Spinal cord (tissue), 10 donors: ENCODE measurements at places on chromosomes 12 and 14. TPM values are rescaled to one million over a fixed set of nuclear protein-coding genes. Genes with fewer than 3 reads are reported as not detected.

DNA sequence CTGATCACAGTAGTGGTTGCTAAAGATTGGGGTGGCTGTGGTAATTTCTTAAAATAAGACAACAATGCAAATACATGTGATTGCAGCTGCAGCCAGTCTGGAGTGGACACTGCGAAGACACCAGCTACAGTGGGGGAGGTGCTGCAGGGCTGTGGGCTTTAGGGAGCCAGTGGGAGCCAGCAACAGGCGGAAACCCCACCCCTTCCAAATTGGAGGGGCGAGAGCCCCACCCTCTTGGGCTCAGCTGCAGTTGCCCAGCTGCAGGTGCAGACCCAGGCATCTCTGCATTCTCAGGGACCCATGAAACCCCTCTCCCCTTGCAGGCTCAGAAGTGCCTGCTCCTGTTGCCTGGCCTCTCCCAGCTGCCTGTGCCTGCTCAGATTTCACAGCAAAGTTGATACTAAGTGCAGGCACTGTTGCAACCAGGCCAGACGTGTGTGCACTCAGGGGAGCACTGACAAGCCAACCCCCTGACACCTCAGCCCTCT lies 104.8 kb downstream of the MYF5 start:
- no peak overlapping the region for H3K27ac ChIP-seq
- H3K4me1 ChIP-seq: no peaks in the 10 kb centered on the region
- no peak overlapping the region for H3K4me3 ChIP-seq
- peaks cover 5% of the 10 kb centered on the region for H3K36me3 ChIP-seq

DNA sequence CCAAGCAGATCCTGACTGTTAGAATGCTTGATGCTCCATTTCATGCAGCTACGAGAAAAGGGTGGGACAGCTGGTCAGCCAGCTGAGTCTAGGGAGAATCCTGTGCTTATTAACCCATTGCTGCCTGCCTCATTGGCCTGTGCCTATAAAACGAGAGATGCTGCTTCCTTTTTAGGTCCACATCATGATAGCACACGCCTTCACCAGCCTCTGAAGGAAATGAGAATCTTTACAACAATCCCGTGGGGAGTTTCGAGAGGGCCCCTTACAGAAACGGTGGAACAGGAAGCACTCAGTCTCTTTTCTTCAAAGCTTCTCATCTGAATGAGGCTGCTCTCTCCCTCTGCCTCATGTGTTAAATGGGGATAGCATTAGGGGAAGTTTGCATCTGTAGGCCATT lies 147.3 kb upstream of the RFLNA start:
- no peak overlapping the region for H3K27ac ChIP-seq
- no peaks in the 10 kb centered on the region for H3K36me3 ChIP-seq
- no peak for DNase-seq
- peaks cover 3% of the 10 kb centered on the region for H3K4me1 ChIP-seq
- H3K27me3 ChIP-seq: no peaks in the 10 kb centered on the region

- H3K4me3 ChIP-seq: no peak overlapping the region
- no peak overlapping the region for H3K27ac ChIP-seq
- H3K36me3 ChIP-seq: peaks cover 45% of the 10 kb centered on the region
Measured at GRCh38 chr12:884746-885414, 64.6 kb downstream of the RAD52 start.

DNA sequence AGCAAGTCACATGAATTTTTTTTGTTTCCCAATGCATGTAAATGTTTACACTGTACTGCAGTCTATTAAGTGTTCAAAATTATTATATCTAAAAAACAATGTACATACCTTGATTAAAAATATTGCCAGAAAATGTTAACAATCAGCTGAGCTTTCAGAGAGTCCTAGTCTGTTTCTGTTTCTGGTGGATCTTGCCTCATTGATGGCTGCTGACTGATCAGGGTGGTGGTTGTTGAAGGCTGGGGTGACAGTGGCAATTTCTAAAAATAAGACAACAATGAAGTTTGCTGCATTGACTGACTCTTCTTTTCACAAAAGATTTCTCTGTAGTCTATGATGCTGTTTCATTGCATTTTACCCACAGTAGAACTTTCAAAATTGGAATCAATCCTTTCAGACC lies 16.6 kb upstream of the KLRD1 start:
- no peaks in the 10 kb centered on the region for H3K27me3 ChIP-seq
- no peak for DNase-seq
- H3K4me1 ChIP-seq: no peaks in the 10 kb centered on the region
- no peaks in the 10 kb centered on the region for H3K36me3 ChIP-seq

GRCh38 chr14:67151082-67151666 lies 38.1 kb upstream of the GARIN2 start:
- DNase-seq: no peak
- H3K4me3 ChIP-seq: no peak overlapping the region
- H3K27me3 ChIP-seq: no peaks in the 10 kb centered on the region
- H3K27ac ChIP-seq: no peak overlapping the region

DNA sequence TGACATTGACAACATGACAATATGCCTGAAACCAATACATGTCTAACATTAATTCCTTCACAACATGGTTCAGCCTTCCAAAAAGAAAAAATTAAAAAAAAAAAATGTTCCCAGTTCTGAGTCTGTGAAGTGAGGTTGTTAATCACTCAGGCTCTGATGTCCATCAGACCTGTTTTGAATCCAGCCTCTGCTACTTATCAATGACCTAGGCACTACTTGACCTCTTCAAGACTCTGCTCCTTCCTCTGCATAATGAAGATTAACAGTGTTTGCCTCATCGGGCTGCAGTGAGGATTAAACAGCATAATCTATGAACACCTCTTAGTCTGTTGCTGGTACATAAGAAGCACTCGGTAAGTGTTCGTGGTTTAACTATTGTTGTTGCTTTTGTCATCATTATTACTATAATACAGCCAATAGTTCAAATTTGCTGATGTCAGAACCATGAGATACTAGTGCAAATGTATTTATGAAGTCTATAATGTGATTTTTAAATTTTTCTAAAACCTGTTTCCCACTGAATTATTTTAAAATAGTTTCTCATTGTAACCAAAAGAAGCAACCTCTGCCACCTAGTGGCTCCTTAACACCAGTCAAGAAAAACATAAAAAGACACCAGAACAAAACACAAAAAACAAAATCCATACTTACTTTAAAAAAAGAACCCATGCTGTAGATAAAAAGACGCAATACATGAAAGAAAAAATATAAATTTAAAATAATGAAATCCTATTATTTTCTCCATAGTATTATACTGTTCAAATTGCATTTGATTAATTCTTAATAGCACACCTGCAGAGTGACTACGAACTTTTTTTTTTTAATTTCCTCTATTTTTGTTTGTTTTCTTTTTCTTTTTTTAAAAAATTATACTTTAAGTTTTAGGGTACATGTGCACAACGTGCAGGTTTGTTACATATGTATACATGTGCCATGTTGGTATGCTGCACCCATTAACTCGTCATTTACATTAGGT lies 20.3 kb upstream of the TMX1 start:
- DNase-seq: peak; percentile 89
- H3K27me3 ChIP-seq: no peaks in the 10 kb centered on the region
- H3K4me1 ChIP-seq: no peaks in the 10 kb centered on the region
- no peaks in the 10 kb centered on the region for H3K36me3 ChIP-seq

DNA sequence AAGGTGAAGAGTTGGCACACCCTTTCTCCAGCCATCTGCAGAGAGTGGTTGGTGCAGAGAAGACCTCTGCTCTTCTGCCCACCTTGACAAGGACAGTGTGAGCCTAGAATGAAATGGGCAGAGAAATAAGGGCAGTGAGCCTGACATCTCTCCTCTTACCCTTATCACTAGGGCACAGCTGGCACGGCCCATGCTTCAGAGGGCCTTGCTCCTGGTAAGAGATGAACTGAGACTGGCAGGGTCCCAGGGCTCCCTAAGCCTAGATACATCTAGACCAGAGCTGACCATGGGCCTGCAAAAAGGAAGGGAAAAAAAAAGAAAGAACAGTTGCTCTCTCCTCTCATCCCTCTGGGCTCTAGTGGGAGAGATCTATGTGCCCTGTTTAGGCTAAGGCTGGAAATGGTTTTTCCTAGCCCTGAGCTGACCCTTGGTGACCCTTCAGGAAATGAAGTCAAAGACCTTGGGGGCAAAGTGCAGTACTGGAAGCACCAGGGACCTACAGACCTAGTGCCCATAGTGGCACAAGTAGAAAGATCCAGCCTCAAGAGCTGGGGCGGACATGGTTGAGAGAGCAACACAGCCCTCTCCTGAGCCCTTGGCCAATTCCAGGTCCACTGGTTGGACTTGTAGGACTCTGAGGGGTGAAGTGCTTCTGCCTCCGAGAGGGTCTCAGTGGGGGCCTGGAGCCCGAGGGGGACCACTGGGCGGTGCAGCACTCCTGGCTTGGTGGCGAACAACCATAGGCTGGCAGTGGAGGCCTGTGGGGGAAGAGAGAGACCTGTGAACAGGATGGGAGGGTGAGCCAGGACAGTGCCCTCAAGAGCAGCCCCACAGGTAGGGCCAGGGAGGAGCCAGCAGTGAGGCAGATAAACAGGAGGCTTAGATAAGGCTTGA lies 22.0 kb downstream of the PRPF40B start:
- H3K36me3 ChIP-seq: peaks cover 87% of the 10 kb centered on the region
- no peaks in the 10 kb centered on the region for H3K27me3 ChIP-seq
- no peak overlapping the region for H3K4me3 ChIP-seq

GRCh38 chr12:2895051-2895451 lies 4.4 kb downstream of the TULP3 start:
- H3K36me3 ChIP-seq: no peaks in the 10 kb centered on the region
- peak overlapping the region; percentile 52 for H3K27ac ChIP-seq
- H3K27me3 ChIP-seq: no peaks in the 10 kb centered on the region
- DNase-seq: peak; percentile 54

DNA sequence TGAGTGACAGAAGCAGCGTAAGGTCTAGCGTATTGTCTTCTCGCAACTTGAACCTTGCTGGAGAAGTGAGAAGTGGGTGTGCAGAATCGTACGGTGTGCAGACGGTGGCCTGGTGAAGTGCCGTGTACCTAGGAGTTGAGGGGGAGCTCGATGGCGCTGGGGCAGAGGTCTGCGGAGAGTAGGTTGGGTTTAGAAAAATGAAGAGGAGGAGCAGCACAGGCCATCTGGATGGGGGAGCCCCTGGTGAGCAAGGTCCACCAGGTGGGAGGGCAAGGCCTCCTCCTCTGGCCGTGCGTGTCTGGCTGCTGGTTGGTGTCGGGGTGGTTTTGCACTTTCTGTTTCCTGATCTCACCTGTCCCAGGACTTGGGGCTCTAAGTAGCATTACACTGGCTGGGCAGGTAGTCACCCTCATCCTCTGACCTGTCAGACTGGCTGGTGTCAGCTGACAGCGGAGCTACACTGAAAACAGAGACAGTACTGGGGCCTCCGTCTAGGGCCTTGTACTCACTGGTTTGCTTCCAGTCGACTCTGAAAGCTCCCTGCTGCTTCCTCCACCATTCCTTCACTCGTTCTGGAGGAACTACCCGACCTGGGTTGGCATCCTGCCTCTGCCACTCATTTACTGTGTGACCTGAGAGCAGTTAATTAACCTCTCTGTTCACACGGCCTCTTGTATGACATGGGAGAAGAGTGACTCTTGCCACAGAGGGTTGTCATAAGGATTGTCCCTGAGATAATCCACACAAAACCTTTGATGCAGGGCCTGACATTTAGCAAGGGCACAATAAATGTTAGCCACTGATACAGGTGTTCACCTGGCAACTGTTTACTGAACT lies 228.3 kb downstream of the SLC41A2 start:
- no peak for DNase-seq
- no peak overlapping the region for H3K4me3 ChIP-seq
- H3K4me1 ChIP-seq: peaks cover 14% of the 10 kb centered on the region
- H3K27me3 ChIP-seq: no peaks in the 10 kb centered on the region
- H3K36me3 ChIP-seq: peaks cover 2% of the 10 kb centered on the region

- no peaks in the 10 kb centered on the region for H3K27me3 ChIP-seq
- no peak overlapping the region for H3K4me3 ChIP-seq
- no peak for DNase-seq
- H3K36me3 ChIP-seq: no peaks in the 10 kb centered on the region
- H3K27ac ChIP-seq: no peak overlapping the region
- no peaks in the 10 kb centered on the region for H3K4me1 ChIP-seq
Measured at GRCh38 chr12:12582193-12582881, 19.7 kb upstream of the DUSP16 start.

GRCh38 chr12:95582230-95583058 lies 31.2 kb upstream of the USP44 start:
- H3K27ac ChIP-seq: no peak overlapping the region
- no peaks in the 10 kb centered on the region for H3K4me1 ChIP-seq
- H3K4me3 ChIP-seq: no peak overlapping the region
- no peaks in the 10 kb centered on the region for H3K36me3 ChIP-seq
- peak; percentile 90 for DNase-seq

SLC6A12 gene
- polyA plus RNA-seq: 17.6 TPM

YARS2 gene
- 20.4 TPM for polyA plus RNA-seq

NFE2 gene
- 2.3 TPM for polyA plus RNA-seq
